ENCODE measurements at places on chromosomes 1 and 21.

- no peak for DNase-seq
Observed at GRCh38 chr21:29238053-29238966, 60.4 kb upstream of the BACH1 start.

- no peak for DNase-seq
Observed at GRCh38 chr1:222124602-222125001, 382.7 kb upstream of the DUSP10 start.

- no peak for DNase-seq
Observed at GRCh38 chr1:10459184-10459583, 9.4 kb downstream of the CORT start.

DNA sequence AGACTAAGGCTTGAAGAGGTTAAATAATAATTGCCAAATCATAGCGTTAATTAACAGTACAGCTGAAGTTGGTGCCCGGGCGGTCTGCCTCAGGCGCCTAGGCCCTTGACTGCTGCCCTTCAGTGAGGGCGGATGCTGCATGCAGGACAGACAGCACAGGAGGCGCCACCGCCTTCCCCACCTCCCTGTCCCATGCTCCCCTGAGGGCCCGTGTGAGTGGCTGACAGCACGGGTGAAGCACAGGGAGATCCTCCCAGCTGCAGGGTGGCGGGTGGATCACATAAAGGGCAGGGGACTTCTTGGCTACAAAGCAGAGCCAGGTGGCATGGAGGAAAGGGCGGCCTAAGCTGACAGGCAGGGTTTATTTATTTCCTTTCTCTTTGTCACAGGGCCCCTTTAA, 49.1 kb downstream of the DDX20 start:
- no peak for DNase-seq

DNA sequence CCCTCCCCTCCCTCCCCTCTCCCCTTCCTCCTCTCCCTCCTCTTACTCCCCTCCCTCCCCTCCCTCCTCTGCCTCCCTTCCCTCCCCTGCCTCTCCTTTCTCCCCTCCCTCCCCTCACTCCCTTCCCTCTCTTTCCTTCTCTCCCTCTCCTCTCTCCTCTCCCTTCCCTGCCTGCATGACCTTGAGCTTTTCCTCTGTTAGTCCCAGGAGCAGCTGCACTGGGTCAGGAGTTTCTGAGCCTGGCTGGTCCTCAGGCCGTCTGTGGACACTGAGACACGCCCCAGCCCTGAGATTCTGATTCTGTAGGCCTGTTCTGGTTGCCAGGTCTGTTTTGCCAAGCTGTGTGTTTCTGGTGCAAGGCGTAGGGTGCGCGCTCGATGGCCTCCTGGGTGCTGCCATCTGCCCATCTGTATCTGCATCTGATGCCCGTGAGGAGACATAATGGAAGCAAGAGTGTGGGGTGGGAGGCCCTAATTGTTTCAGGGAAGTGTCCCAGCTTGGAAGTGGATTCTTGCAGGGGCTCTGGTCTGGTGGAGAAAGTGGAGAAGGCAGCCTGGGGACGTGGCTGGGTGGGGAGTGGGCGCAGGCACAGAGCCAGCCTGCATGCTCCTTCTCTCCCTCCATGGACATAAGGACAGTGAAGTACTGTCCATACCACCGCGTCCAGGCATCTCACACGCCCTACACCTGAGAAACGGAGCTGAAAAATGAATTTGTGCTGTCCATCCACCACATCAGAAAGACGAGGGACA, 97.2 kb downstream of the WDR4 start:
- no peak for DNase-seq

- no peak for DNase-seq
Observed at GRCh38 chr1:235147269-235147668, 13.8 kb downstream of the RBM34 start.

DNA sequence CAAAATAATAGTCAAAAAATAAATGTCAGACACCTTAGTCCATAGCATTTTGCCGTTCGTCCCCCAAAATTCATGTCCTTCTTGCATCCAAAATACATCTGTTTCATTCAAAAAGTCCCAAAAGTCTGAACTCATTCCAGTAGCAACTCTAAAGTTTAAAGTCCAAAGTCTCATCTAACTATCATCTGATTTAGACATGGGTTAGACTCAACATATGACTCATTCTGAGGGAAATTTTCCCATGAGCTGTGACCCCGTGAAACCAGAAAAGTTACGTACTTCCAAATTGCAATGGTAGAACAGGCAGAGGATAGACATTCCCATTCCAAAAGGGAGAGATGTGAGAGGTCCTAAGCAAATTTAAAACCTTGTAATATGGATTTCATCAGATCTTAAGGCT, 48.6 kb upstream of the CACHD1 start:
- DNase-seq: no peak

- DNase-seq: no peak
Observed at GRCh38 chr1:224781800-224782199, 147.7 kb upstream of the DNAH14 start.

DNA sequence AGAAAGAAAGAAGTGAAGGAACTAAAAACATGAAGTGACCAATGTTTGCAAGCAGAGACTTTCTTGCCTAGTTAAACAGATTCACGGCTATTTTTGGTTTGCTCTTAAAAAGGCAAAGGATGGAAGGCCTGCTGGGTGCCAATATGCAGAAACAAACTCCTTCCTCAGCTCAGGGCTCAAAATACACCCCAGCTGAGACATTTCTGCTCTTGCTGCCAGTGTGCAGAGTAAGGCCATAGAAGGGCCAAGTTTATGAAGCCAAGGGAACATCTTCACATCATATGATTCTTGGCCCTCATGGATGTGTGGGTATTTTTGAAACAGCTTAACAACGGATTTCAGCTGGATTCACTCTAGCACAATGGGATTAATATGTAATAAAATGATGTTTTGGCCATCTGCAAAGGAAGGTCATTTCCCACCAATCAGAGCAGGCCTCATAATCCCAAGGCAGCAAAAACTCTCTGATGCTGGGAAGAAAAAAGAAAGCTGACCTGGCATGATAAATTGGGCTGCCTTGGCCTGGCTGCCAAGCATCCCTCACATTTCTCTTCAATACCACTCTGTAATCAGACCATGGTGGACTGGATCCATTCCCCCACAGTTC, 70.7 kb downstream of the CAPZB start:
- no peak for DNase-seq

DNA sequence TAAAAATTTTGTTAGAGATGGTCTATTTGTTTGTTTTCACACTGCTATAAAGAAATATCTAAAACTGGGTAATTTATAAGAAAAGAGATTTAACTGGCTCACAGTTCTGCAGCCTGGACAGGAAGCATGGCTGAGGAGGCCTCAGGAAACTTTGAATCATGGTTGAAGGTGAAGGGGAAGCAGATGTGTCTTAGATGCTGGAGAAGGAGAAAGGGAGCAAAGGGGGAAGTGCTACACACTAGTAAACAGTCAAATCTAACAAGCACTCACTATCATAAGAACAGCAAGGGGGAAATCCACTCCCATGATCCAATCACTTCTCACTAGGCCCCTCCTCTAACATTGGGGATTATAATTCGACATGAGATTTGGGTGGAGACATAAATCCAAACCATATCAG, 76.8 kb upstream of the COL24A1 start:
- DNase-seq: no peak

DNA sequence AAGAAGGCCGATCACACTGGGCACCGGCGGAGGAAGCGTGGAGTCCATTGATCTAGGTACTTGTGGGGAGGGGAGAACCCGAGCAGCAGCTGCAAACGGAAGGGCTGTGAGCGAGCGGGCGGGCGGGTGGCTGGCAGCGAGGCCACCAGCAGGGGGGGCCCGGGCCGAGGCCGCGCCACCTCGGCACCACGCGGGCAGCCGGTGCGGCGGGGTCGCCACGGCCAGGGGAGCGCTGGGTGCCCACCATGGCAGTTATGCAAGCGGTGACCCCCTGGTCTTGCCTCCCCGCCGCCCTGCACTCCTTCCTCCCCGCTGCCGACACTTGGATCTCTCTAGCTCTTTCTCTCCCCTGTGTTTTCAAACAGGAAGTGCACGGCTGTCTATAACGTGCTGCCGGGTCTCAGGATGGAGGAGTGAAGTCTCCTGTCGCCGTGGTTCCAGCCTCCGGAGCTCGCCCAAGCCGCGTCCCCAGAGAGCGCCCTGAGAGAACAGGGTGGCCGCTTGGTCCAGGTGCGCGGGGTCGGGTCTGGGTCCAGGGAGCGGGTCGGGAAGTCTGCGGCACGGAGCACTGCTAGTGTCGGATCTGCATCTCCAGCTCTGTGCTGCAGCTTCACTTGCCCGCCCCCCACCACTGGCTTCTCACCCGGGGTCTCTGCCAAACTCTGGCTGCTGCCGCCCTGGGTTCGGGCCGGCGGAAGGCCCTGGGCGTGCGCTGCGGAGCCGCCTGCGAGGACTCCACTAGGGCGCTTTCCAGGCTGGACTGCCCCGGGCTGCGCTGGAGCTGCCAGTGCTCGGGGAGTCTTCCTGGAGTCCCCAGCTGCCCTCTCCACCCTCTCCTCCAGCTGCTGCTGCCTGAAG, 22.7 kb downstream of the LRRC8D start:
- no peak for DNase-seq

- DNase-seq: no peak
Observed at GRCh38 chr1:239446611-239447010, 60.2 kb downstream of the CHRM3 start.

GRCh38 chr1:1061682-1062345, 12.3 kb downstream of the RNF223 start:
- DNase-seq: no peak

DNA sequence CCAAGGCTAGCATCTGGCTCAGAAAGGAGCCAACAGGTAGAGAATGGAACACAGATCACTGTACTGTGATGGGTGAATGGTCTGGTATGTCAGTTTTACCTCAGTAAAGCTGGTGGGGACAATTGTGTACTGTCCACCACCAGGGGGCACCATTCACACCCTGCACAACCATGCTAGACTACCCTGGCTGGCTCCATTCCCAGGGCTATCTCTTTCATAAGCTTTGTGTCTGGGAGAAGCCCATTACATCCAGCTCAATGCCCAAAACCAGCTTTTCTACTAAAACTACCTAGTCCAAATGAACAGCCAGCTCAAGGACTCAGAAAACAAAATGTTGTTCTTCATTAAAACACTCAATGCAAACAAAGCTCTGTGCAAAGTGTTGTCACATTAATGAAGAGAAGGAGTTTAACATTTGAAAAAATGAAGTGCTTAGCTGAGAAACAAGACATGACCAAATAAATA, 62.0 kb upstream of the RASAL2 start:
- peak; percentile 37 for DNase-seq

GRCh38 chr1:233375653-233376052, 48.1 kb downstream of the MAP3K21 start:
- DNase-seq: no peak

DNA sequence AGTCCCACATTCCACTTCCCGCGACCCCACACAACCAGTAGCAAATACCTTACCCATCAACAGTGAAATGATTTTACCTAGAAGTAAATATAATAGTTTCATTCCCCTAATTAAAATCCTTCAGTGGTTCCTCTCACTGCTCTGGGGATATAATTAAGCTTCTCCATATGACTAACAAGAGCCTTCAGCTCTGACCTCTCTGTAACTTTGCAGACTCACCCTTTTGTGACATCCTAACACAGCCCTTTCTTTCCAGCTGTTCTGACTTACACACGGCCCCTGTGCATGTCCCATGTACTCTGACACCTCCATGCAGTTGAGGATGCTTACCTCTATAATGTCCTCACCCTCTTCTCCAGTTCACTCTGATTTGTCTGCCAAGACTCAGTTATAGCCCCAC, 137.3 kb upstream of the SPAG17 start:
- no peak for DNase-seq

DNA sequence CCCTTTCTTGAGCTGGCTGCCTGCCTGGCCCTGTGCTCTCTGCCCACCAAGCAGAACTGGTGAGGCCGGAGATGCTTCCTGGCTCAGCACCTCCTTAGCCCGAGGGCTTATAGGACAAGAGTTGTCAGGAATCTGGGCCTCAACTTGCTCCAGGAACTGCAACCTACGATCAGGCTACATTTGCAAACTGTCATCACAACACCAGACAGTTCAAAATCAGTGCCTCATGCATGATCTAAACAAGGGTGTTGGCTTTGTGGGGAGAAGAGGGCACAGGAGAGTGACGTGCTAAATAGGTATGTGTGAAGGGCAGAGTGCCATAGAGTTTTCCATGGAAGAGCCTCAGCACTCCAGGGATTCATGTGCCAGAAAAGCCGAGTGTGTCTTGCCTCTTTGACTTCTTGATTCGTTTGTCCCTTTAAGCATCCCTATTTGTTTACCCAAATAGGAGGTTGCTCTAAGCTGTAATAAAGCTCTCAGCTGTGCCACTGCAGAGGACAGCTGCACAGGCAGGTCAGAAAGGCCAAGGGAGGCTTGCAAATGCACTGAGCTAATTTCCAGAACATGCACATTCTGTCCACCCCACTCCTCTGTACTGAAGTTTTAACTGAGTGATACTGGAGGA, 30.2 kb upstream of the NEK2 start:
- DNase-seq: no peak

DNA sequence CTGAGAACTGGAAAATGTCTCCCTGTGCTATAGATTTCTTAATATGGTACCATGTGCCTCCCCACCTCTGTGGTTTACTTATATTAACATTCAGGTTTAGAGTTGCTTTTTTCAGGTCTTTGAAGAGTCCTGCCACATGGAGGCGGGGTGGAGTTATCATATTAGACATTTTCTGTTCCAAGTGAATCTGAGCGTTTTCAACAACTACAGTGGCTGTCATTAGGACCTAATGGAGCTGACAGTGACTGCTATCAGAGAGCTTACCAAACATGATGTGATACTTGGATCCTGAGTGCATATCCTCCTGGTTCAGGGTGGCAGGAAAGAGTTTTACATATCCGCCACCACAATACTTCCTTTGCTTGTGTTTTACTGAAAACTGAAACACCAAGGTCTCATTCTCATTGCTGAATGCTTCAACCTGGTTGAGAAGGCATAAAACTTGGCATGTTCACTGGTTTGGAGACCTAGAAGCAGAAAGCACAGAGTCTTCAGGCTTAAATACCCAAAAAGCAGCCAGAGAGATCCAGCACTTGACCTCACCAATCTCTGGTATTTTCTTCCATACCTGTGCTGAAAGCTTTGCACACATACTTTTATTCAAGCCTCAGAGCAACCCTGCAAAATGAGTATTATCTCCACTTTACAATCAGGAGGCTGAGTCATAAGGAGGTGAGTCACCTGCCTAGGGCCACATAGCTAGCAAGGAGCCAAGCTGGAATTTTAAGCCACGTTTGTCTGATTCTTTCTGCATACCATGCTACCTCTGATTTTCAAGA, 47.4 kb upstream of the OSBPL9 start:
- DNase-seq: no peak

GRCh38 chr1:219973213-219973612, 44.9 kb upstream of the SLC30A10 start:
- DNase-seq: no peak

- DNase-seq: no peak
Observed at GRCh38 chr21:36798491-36798890, 99.6 kb downstream of the SIM2 start.

DNA sequence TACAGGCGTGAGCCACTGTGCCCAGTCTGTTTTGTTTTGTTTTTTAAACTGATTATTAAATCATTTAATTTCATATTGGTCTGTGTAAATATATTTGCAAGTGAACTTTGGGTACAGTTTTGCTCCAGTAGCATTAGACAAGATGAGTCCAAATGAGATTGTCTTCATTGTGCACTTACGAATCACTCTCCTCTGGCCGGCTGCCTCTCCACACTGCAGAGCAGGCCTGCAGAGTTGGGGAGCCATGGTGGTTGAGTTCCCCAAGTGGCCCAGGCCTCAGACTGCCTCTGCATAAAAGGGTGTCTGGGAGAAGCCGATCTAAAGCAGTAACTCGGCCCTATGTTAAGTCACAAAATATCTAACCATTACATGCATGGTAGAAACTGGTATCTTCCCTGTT, 74.8 kb downstream of the ATP5PO start:
- no peak for DNase-seq

GRCh38 chr1:23013657-23014056, 2.0 kb downstream of the TEX46 start:
- no peak for DNase-seq

Data from SIG-M5 (cell line).